ENCODE measurements at places on chromosomes 7 and 10. TPM values are rescaled to one million over a fixed set of nuclear protein-coding genes. Genes with fewer than 3 reads are reported as not detected.

PNLIPRP3 gene
- not detected for total RNA-seq

NXPH1 gene
- 0.07 TPM for total RNA-seq

CHCHD1 gene
- total RNA-seq, result 54.9 TPM

IDI2 gene
- total RNA-seq, result not detected

- H3K27me3 ChIP-seq, result no peaks in the 10 kb centered on the region
- H3K4me3 ChIP-seq, result no peak overlapping the region
- DNase-seq, result no peak
- no peak overlapping the region for H3K27ac ChIP-seq
- H3K36me3 ChIP-seq, result no peaks in the 10 kb centered on the region
Observed at GRCh38 chr7:26356229-26356628, 64.6 kb downstream of the SNX10 start.

DNA sequence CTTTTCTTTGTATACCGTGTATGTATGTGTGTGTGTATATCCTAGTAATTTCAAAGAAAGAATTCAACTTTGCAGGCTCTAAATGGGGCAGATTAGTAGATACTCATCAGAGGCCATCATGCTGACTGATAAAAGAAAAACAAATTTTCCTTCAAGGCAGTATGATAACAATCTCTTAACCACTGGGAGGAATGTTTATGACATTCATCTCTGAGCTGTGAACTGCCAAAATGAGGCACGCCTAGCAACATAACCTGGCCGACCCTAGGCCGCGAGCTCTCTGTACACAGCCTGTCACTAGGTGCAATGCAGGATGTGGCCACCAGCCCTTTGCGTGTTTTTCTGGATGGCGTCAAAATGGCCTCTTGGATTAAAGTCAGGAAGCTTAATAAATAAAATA, 343.7 kb upstream of the GALNT17 start:
- H3K27ac ChIP-seq, result no peak overlapping the region
- H3K36me3 ChIP-seq, result no peaks in the 10 kb centered on the region

- no peak overlapping the region for H3K4me3 ChIP-seq
- H3K36me3 ChIP-seq, result no peaks in the 10 kb centered on the region
- no peak for DNase-seq
Observed at GRCh38 chr10:109931163-109931562, 7.9 kb upstream of the XPNPEP1 start.

DNA sequence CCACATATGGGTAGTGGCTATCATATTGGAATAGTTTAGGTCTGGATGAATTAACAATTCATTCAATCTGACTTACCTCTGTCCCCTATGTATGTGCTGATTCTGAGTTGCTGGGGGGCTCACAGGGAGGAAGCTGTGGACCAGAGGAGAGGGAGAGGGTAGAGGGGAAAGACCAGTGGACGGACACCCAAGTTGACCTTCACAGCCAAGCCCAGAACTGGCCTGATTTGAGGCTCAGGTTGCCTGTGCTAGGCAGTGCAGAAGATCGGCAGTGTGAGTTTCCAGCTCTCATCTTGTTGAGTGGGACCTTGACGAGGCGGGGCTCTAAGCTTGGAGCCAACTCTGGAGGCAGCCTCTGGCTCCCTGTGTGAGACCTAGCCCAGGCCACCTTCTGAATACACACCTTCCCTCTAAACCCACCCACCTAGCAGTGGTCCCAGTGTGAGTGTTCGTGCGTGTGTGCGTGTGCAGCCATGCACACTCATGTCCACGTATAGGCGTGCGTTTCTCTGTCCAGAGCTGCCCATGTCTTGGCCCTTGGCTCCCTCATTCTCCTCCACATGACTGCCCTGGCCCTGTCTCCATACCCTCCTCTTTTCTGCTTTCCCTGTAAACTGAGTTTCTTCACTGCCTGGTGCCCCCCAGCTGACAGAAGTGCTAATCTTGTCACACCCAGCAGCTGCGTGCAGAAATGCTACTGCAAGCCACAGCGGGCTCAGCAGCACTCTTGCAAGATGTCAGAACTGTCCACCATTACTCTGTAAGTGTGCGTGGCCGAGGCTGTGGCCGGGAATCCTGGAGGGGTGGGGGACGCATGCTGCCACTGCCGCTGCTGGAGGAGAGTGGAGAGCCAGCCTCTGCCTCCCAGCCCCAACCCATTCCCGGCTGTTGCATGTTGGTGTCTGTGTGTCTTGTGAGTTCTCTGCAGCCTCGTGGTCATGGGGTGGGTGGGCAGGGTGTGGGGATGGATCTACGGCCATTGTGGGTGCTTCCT, 47.6 kb downstream of the ADCYAP1R1 start:
- H3K4me1 ChIP-seq, result no peaks in the 10 kb centered on the region
- DNase-seq, result no peak
- H3K27me3 ChIP-seq, result peaks cover 42% of the 10 kb centered on the region
- no peak overlapping the region for H3K27ac ChIP-seq
- no peaks in the 10 kb centered on the region for H3K36me3 ChIP-seq

DNA sequence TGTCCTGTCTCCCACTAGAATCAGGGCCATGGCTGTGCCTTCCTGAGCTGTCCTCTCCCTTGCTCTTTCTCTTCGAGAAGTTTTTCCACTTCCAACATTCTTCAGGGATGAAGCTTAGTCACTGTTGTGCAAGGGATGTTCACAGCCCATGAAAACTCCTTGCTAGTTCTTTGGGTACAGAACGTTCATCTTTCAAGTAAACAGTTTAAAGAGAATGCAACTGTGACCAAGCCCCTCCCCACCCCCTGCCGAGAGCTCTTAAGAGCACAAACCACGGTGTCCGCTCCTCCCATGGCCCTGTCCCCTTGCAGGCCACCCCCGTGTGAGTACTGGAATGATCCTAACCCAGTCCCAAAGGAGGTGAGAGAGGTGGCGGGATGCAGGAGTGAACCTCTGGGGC, 161.1 kb upstream of the RHEB start:
- H3K4me1 ChIP-seq, result no peaks in the 10 kb centered on the region
- DNase-seq, result no peak
- H3K27me3 ChIP-seq, result peaks cover 48% of the 10 kb centered on the region

All from K562 (cell line).